Right lobe of liver (tissue), 6 donors: ENCODE measurements at places on chromosomes 4 and X. TPM values are rescaled to one million over a fixed set of nuclear protein-coding genes. Genes with fewer than 3 reads are reported as not detected.

F9 gene
- 568 TPM for total RNA-seq

DNA sequence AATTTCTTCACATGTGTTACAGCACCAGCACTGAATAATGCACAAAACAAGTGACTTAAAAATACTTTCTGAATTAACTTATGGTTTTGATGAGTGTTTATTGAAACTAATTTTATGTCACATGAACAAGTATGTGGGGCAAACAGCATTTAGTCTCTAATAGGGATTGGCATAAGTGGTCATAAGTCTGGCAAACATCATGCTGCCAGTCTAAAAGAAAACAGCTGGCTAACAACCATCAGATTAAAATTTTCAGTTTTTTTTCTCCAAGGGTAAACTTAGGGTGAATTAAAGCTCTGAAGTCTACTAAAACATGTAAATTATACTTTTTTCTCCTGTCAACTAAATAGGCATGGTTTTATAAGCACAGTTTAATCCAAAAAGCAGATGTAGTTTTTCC, 1014.2 kb downstream of the FAT4 start:
- no peak overlapping the region for H3K4me3 ChIP-seq
- H3K27me3 ChIP-seq, result no peaks in the 10 kb centered on the region
- no peak overlapping the region for H3K27ac ChIP-seq
- no peaks in the 10 kb centered on the region for H3K36me3 ChIP-seq
- no peaks in the 10 kb centered on the region for H3K4me1 ChIP-seq

GRCh38 chrX:20461576-20461975, 194.9 kb upstream of the RPS6KA3 start:
- H3K4me3 ChIP-seq, result no peak overlapping the region
- H3K27ac ChIP-seq, result no peak overlapping the region

- no peak overlapping the region for H3K4me3 ChIP-seq
- no peaks in the 10 kb centered on the region for H3K36me3 ChIP-seq
- no peaks in the 10 kb centered on the region for H3K27me3 ChIP-seq
- H3K4me1 ChIP-seq, result no peaks in the 10 kb centered on the region
These were observed 423.9 kb upstream of the PITX2 start for GRCh38 chr4:111046811-111047210.

GRCh38 chr4:113052379-113052951, 3.0 kb downstream of the ANK2 start:
- no peaks in the 10 kb centered on the region for H3K4me1 ChIP-seq
- H3K27ac ChIP-seq, result no peak overlapping the region
- H3K4me3 ChIP-seq, result no peak overlapping the region
- no peaks in the 10 kb centered on the region for H3K36me3 ChIP-seq
- no peak for DNase-seq

DNA sequence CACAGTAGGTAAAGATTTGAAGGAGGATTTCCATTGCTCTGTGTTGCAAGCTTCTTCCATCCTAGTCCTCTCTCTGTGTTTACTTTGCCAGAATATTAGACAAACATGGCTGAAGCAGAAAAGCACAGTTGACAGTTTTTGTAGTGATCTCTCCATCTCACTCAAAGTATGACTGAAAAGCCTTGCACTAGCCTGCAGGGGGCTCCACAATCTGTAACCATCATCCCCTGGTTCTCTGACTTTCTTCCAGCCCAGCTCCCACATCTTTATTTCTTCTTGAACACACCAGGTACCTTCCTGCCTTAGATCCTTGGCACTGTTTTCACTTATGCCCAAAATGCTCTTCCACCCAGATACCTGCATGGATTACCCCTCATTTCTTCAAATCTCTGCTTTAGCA, 34.1 kb upstream of the HHIP start:
- H3K4me1 ChIP-seq, result no peaks in the 10 kb centered on the region
- no peak overlapping the region for H3K4me3 ChIP-seq
- H3K27me3 ChIP-seq, result no peaks in the 10 kb centered on the region
- DNase-seq, result no peak
